ENCODE measurements at places on chromosomes 1 and 21.

DNA sequence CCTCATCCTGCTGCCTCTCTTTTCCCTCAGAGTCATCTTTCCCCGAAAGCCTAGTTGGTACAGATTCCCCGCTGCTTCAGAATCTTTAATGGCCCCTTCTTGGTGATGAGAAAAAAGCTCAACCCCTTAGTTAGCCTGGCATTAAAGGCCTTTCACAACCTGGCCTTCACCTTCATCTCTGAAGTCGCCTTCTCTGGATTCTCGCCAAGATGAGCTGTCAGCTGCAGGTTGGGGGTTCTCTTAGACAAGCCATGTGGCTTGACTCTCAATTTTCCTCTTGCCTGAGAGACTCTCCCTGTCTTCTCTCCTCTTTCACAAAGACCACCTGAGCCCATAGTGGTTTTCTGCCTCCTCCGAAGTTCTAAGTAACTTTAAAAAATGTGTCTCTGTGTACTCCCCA, 15.5 kb upstream of the DISC1 start:
- no peak for DNase-seq

DNA sequence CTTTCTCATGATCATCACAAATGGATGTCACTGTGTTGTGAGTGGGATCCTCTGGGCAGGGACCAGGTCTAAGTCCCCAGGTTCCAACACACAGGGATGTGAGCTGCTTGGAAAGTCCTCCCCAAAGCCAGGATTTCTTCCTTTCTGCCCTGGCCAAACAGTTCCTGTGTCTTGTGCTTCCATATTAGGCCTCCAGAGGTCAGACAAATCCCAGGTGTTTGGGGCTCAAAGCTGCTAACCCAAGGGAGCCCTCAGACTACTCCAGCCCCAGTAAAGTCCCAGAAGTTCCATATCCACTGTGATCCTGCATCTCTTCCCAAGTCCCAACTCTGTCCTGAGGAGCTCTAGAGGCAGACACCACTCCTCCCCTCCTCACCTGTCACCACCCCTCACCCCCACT, 27.7 kb upstream of the MAGOH start:
- DNase-seq: no peak

DNA sequence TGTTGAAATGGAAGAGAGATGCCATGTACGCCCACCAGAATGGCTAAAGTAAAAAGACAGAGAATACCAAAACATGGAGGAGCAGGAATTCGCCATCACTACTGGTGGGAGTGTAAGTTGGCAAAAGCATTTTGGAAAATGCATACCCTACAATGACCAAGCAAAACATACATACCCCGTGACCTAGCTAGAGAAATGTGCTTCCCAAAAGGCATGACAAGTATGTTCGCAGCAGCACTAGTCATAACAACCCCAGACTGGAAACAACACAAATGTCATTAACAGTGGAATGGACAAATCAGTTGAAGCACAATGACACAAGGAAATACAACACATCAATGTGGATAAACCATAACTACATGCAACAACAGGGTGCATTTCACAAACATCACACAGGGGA, 27.2 kb downstream of the SYT2 start:
- DNase-seq: no peak

DNA sequence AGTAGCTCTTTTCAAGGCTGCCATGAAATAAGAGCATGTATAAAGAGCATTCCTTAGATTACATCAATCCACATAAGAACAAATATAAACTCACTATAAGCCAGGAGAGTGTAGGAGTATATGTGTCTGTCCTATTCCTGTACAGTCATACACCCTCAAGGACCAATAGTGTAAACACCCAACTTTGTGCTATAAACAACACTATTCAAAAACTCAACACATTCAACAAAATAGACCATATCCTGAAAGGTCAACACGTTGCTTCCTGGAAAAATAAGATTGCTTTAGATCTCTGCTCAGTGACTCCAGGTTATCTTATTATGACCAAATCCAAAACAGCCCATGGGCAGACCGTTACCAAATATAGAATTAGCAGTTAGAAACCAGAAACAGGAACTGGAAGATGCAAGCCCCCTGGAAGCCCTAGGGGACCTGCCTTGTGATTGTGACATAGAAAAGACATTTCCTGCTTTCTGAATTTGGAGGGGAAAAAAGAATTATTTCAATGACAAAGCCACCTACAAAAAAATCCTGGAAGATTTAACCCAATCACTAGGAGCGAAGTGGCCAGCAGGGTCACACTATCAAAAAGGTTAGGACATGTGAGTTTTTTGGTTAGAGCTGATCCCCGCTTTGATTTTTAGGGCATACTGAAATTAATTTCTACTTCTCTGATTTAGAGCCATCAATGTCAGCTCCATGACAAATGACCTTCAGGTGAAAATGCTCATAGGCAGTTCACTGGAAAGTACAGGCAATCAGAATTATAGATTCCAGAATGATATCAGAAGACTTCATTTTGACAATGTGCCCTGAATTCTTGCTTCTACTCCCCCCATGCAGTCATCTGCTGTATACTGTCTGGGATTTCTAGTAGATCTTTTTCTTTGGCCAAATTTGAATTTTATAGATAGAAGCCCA, 59.9 kb downstream of the LRRC8C start:
- no peak for DNase-seq

DNA sequence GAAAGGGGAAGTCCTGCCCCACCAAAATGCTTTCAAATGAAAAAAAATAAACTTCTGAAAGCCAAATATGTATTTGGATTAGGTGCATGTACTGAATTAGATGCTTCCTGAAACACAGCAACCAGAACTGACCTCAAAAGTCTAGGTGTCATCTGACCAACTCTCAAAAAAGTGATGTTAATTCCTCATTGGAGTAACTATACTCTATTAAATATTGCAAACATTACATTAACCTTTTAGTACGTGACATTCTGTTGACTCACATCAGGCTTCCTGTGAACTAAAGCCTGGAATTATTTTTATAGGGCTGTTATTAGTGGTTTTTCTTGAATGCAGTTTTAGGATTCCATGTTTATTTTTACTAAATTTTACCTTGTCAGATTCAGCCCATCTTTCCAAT, 73.5 kb downstream of the ASTN1 start:
- DNase-seq: no peak

DNA sequence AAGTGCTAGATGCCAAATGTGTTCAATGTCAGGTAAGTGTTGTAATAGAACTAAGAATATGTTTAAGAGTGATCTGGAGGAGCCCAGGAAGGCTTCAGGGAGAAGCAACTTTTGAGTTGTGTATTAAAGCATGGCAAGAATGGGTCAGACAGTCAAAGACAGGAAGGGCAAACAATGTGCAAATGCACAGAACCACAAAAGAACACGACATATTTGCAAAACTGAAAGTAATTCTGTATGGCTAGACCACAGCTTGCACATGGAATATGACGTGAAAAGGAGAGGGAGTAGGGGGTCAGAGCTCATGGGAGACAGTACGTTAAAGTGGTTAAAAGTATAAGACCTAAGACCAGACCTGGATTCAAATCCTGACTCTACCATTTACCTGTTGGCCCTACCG, 7.1 kb upstream of the SORT1 start:
- DNase-seq: no peak

DNA sequence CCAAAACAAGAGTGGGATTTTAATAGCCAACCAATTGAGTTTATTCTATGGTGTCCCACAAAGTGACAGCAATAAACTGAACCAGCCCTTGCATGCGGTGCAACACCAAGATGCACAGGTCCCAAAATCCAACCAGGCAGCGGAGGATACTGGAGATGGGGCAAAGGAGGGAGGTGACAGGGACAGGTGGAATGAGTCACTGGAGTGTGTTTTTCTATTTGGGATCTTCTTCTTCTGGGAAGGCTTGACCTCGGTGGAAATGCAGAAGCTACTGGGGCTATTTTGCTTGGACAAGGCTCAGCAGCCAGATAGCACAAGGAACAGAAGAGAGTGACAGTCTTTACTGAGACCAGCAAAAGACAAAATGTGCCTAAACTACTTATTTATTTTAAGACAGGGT, 97.5 kb downstream of the PLXNA2 start:
- no peak for DNase-seq

DNA sequence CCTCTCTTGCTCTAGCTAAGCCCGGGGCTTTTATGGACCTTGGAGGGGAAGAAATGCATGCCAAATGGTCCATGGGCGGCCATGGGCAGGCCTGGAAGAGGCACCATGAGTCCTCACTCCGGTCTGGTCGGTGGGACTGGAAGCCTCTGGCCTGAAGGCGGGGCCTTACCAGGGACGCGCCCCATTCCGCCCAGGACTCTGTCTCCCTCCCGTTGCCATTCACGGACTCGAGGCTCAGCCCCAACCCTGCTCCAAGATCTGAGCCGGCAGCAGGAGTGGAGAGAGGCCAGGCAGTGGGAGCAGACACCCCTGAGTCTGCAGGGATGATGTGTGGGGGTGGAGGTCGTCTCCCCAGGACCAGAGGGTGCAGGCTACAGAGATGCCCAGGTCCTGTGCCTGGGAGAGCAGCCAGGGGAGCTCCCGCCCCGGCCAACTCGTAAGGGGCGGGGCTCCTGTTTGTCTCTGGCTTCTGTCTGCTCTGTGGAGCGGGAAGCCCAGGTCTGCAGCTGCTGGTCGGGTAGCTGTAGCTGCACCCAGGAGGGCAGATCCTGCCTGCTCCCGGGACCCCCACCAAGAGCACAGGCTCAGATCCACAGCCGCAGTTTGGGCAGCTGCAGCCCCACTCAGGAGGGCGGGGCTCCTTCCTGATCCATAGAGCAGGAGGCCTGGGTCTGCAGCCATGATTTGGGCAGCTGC, 8.3 kb upstream of the KANK4 start:
- DNase-seq: no peak

GRCh38 chr1:174265282-174265681, 106.0 kb downstream of the RABGAP1L start:
- no peak for DNase-seq

DNA sequence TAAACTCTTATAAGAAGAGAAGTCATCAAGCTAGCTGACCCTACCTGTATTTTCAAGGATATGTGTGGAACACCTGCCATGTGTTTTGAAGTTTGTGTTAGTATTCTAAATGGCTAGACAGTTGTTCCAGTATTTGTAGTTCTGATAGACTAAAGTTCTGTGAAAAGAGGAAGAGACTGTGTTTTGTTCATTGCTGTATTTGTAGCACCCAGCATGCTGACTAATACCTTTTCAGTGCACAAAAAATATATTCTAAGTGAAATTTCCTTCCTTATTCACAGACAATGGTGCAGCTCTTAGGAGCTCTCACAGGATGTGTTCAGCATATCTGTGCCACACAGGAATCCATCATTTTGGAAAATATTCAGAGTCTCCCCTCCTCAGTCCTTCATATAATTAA, 8.2 kb upstream of the METTL18 start:
- DNase-seq: no peak

DNA sequence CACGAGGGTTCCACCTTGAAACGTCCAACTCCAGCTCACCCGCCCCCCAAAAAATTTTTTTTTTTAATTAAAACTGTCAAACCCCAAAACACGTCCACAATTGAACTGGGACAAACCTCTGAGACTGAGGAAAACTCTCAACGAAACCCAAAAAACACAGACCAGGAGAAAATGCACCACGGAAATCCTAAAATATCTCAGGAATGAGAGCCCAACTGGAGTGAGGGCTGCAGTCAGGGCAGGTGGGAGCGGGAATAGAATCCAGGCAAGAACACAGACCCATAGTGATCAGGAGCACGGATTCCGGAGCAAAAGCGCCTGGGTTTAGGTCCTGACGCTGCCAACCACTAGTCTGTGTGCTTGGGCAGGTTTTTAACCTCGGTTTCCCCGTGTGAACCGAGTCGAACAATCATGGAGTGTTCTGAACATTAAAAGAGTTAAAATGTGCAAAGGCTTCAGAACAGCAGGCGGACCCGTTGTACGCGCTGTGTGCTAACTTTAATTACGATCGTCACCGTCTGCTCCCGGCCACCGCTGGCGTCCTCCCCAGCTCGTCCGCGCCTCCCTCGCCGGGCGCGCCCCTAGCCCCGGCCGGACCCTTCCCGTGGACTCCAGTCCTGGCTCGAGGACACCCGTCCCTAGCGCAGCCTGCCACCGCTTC, 624 bp downstream of the ARHGAP29 start:
- no peak for DNase-seq

DNA sequence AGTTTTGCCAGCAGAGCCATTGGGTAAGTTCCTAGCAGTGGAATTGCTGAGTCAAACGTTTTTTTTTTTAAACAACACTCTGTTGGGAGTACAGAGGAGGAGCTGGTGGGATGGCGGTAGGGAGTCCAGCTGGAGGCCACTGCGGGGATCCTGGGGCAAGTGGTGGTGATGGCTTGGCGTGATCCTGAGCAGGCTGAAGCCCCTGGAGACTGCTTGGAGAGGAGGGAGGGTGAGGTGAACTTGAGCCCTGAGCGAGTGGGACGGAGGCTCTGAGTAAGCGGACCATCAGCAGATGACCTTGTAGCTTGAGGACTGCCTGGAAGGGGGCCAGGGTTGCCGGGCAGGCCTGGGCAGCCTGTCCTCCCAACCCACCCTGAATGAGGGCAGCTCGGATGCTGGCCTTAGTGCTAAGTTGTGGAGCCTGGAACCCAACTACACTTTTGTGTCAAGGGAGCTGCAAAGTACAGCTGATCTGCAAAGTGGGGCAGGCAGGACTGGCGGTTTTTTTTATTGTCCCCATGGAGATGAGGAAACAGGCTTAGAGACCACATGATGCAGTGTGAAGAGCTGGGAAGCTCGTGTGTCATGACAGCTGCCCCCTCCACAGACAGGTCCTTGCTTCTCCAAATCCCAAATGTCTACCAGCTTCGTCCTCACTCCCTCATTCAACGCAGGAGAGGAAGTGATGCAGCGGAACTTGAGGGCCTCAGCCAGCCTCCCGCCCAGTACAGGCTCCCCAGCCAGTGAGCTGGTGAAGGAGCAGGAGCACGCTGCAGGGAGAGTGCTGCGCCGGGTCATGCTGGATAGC, 20.2 kb downstream of the MRPL37 start:
- DNase-seq: no peak

GRCh38 chr1:207579436-207579799, 65.5 kb upstream of the CR1L start:
- DNase-seq: no peak

DNA sequence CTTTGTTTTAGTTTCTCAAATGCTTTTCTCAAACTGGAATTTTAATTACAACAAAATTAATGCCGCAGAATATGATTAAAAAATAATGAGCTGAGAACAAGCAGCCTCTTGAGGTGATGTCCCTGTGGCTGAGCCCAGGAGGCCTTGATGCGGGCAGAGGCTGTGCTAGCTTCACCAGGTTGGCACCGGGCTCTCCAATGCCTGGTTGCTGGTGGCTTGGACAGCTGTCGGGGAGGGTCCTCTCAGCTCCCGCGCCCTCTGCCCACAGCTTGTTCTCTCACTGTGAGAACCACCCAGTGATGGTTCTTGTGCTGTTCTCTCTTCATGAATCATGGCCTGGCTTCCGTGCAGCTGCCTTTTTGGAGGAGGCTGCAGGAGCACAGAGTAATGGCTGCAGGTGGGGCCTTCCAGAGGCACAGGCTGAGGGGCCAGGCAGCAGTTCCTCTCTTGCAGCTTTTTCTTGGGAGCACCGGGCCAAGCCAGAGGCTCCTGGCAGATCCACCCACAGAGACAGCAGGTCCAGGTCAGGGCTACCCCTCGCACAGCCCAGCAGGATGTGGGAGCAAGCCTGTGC, 156.3 kb downstream of the PCBP3 start:
- no peak for DNase-seq

DNA sequence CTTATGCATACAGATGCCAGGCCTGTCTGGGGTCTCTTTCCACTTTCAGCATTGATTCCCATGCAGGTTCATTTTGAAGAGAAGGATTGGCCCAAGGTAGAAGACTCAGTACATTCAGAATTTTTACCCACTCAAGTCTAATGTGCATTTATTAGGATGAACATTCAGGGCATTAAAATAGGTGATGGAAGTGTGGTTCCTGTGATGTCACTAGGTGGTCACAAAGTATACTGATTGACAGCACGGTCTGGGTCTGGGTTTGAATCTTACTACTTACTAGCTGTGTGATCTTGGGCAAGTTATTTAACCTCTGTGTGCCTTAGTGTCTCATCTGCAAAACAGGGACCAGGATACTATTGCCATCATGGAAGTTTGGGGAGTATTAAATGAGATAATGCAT, 711 bp upstream of the ZNF648 start:
- DNase-seq: no peak
